ENCODE measurements at places on chromosomes 3 and 15.

GRCh38 chr3:185823078-185824044 lies 1.5 kb downstream of the IGF2BP2 start:
- peak; percentile 73 for DNase-seq

DNA sequence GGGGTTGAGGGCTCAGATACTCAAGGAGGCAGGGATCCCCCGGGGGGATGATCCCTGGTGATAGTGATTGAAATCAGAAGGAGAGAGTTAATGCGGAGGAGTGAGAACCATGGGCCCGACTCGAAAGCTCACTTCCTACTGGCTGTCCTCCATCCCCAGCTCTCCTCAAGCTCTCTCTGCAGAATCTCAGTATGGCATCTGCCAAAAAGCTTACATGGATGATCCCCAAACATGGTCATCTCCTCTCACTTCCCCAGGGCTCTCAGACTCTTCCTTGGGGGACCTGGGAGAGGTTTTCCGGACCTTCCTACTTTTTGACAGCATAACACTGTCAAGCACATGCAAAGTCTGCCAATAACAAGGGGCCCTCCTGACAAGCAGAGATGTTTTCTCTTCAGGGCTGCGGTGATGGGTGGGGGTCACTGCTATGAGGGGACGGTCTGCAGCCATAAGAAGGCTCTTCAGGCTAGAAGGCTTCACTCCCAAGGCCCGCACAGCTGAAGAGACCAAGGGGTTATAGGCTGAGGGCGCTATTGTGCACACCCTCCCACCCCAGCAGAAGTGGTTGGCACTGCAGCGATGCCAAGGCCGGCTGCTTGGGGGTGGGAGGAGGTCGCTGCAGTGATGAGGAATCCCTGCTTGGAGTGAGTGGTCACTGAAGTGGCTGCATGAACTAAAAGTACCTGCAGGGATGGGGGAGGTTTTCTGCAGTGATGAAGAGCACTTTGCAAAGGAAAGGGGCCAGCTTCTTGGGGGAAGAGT lies 828 bp upstream of the VWA5B2 start:
- DNase-seq: no peak

DNA sequence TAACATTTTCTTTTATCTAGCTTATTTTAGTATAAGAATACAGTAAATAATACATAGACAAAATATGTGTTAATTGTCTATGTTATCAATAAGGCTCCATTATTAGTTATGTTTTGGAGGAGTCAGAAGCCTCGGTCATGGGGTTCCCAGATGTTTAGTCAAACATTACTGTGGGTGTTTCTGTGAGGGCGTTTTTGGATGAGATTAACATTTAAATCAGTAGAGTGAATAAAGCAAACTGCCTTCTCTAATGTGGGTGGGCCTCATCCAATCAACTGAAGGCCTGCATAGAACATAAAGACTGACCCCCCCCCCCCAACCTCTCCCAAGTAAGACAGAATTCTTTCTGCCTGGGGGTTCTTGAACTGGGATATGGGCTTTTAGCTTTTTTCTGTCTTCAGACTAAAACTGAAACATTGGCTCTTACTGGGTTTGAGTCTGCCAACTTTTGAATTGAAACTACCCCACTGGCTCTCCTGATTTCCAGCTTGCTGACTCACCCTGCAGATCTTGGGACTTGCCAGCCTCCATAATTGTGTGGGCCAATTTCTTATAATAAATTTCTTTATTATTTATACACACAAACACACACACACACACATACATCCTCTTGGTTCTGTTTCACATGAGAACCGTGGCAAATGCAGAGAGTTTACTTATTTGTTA lies 192.0 kb downstream of the TPRG1 start:
- DNase-seq: no peak

DNA sequence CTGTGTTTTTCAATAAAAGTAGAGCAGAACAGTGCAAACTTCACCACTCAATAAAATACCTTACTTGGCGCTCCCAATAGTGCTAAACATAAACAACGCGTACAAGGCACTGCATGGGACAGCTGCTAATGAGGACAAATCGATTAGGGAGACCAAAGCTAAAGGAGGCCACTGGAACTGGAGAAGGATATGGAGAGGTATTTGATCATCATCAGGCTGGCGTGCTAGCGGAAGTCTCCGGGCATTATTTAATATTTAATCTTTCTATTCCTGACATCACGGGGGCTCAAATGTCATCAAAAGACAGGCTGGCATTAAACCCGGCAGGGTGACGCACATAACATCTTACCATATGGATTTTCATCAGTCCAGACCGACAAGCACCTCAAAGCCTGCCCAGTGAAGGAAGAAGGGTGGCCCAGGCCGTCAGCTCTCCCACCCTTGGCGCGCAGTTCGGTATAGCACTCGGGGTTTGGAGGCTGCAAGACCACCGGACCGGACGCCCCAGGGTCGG lies 604 bp downstream of the CCPG1 start:
- no peak for DNase-seq

DNA sequence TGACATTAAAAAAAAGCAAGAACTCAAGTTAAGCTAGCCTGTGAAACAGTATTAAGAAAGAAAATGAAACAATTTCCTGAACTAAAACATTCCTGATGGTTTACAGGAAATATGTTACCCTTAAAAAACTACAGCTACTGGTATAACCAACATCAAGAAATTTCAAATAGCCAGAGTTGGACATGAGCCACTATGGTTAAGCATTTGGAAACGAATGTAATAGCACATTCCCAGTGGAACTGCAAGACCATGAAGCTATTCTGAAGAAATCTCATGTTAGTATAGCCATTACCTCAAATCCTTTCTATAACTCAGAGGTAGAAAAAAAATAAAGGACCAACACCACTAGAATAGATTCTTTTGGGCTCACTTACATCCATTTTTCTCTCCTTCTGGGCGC lies 30.2 kb downstream of the CPNE4 start:
- no peak for DNase-seq
